ENCODE measurements at places on chromosomes 6 and 20.
A peak's percentile ranks its signal among the peaks of the same experiment; 100 is the strongest.

DNA sequence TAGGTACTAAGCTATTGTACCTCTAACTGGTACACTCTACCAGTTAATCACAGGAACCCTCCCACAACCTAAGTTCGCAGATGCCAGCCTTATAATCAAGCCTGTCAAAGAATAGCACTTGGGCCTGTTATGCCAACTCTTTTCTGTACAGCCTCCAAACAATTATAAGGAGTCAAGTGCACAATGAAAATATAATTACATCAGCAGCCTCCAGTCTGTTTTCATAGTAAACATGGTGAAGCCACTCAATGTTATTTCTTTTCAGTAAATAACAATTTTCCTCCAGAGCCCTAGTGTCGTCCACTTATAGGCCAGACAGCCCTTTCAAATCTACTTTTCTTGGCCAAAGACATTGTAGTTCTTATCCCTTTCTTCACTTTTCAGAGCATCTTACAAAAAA lies 82.7 kb upstream of the CARMIL1 start:
- no peaks in the 10 kb centered on the region for H3K27me3 ChIP-seq
- peaks cover 7% of the 10 kb centered on the region for H3K4me1 ChIP-seq
- H3K27ac ChIP-seq: no peak overlapping the region
- DNase-seq: no peak

DNA sequence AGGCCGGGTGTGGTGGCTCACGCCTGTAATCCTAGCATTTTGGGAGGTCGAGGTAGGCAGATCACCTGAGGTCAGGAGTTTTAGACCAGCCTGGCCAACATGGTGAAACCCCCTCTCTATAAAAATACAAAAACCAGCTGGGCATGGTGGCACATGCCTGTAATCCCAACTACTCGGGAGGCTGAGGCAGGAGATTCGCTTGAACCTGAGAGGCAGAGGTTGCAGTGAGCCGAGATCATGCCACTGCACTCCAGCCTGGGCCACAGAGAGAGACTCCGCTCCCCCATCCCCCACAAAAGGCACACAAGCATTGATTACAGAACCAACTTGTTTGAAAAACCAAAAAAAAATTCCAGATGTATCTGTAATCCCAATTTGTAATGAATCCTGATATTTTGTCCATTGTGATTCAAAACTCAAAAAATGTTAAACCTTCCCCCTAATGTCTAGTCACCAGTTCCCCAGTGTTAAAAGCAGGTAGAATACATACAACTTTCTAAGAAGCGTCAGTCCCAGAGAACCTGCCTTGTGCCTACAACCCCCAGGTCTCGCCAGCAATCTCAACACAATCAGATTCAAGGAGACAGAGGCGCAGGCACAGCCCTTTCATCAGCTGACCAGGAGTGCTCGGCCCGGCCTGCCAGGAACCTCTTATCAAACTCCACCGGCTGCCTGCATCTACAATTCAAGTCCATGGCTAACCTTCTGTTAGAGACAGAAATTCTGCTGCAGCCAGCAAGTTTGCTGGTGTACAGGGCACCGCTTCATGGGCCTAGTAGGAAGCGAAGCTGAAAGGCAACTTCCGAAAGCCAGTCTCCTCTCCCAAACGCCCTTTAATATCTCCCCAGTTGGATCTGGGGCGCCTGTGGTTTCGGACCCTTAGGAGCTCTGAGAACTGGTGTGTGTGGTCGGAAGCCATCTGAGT lies 2.1 kb downstream of the EZR start:
- H3K27ac ChIP-seq: peak overlapping the region; percentile 60
- peak; percentile 56 for DNase-seq
- H3K4me3 ChIP-seq: peak overlapping the region; percentile 79

- DNase-seq: no peak
- H3K4me1 ChIP-seq: peaks cover 14% of the 10 kb centered on the region
- H3K27ac ChIP-seq: no peak overlapping the region
Observed at GRCh38 chr6:36769183-36769675, 70.0 kb downstream of the CPNE5 start.

- DNase-seq: no peak
- peaks cover 19% of the 10 kb centered on the region for H3K4me1 ChIP-seq
- no peaks in the 10 kb centered on the region for H3K27me3 ChIP-seq
Observed at GRCh38 chr20:35297155-35297554, 4.9 kb upstream of the FAM83C start.

DNA sequence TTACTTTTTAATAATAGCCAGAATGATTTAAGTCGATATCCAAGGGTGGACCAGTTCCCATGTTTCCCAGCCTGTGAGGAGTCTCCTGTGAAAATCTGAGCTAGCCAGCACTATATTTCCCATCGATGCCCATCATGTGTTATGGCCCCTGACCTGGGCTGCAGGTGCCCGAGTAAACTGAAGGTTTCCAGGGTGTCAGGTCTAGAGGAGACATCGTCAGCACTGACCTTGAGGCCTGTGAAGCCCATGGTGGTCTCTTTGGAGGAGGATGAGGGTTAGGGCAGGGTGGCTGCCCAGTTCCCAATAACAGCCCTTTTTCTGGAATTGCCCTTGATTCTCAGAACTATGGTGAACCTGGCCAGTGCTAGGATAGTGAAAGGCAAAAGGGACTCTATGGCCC lies 63.0 kb upstream of the TOP1 start:
- DNase-seq: no peak
- no peaks in the 10 kb centered on the region for H3K36me3 ChIP-seq
- H3K4me1 ChIP-seq: no peaks in the 10 kb centered on the region
- H3K4me3 ChIP-seq: no peak overlapping the region
- no peak overlapping the region for H3K27ac ChIP-seq
- H3K27me3 ChIP-seq: no peaks in the 10 kb centered on the region

DNA sequence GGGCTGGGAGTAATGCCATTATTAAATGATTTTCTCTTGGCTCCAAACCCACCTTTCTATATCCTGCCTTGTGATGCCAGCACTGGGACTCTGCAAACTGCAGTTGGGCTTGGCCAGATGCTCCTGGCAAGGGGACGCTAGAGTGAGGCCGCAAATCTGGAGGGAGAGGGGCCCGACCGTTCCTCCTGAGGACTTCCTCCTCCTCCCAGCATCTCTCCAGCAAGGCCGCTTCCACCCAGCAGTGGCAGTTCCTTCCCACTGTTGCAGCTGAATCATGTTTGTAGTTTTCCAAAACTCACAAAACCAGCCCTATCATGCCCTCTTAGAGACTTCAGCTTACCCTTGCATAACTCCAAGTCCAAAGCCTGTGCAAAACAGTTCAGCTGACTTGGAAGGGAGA lies 244.4 kb downstream of the FOXA2 start:
- no peak for DNase-seq
- H3K4me3 ChIP-seq: no peak overlapping the region
- H3K27me3 ChIP-seq: peaks cover 39% of the 10 kb centered on the region
- H3K4me1 ChIP-seq: no peaks in the 10 kb centered on the region

GRCh38 chr6:33298773-33299236 lies at the start of gene RGL2:
Gene RGL2 (minus strand): TSS chr6:33298942. CDS start chr6:33298610, 332 bp downstream.
- H3K27me3 ChIP-seq: no peaks in the 10 kb centered on the region
- H3K4me3 ChIP-seq: peak within 1 kb of the TSS; percentile 89
- 0 out of 2 replicates have a peak, but pooled peaks cover 4% of the 10 kb centered on the region for H3K4me1 ChIP-seq
- peak within 1 kb of the TSS; percentile 99 for H3K27ac ChIP-seq
- peak; percentile 78 for DNase-seq
- peaks cover 17% of the 10 kb centered on the region for H3K36me3 ChIP-seq

DNA sequence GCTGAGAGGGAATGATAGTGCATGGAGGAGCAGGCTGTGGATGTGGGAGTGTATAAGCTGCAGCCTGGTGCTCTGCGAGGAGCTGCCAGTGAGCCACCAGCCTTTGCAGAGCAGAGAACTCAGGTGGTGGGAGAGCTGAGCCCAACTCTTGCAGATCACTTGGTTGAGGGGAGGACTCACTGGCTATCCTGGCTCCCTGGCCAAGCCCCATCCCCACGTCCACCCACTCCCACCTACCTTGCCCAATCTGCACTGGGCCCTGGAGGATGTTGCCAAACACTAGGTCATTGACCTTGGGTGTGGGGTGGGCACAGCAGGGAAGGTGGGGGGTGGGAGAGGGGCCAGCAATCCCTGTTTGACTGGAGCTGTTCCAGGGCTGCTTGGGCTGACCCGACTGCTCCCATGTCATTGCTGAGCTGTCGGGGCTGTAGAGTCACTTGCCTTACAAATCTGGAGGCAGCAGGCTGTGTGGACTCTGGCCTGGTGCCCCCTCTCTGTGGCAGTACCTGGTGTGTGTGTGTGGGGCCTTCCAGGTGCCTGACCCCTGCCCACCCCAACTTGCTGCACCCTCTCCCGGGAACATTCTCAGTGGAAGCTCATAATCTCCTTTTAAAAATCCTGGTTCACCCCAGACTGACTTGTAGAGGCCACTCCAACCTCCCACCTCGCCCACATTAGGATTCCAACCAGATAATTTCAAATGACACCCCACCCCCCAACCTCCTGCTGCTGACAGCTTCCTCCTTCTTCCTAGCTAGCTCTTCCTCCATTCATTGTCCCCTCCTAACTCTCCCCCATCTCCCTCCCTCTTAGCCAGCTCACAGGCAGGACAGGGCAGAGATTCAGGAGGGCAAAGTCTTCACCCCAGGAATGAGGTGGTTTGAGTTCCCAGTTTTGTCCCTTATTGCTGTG lies 162.3 kb downstream of the MRPL14 start:
- H3K27me3 ChIP-seq: no peaks in the 10 kb centered on the region
- H3K36me3 ChIP-seq: no peaks in the 10 kb centered on the region
- peaks cover 30% of the 10 kb centered on the region for H3K4me1 ChIP-seq
- H3K4me3 ChIP-seq: no peak overlapping the region
- DNase-seq: no peak

DNA sequence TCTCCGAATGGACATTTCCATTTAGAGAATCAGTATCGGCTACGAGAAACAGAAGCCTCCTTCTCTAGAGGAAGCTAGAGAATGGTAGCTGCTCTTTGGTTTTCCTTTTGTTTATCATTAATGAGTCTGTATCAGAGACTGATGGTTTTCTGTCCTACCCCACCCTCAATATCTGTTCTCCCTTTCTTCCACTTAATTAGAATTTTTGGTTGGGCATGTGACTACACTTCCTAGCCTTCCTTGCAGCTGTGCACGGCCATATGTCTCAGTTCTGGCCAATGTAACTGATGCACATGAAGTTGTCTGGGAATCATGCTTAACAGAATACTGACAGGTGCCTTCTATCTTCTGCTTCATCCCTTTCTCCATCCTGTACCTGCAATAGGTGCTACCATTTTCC lies 19.0 kb downstream of the RNF24 start:
- DNase-seq: no peak
- H3K27me3 ChIP-seq: no peaks in the 10 kb centered on the region
- H3K27ac ChIP-seq: no peak overlapping the region
- peaks cover 3% of the 10 kb centered on the region for H3K4me1 ChIP-seq
- H3K4me3 ChIP-seq: no peak overlapping the region

DNA sequence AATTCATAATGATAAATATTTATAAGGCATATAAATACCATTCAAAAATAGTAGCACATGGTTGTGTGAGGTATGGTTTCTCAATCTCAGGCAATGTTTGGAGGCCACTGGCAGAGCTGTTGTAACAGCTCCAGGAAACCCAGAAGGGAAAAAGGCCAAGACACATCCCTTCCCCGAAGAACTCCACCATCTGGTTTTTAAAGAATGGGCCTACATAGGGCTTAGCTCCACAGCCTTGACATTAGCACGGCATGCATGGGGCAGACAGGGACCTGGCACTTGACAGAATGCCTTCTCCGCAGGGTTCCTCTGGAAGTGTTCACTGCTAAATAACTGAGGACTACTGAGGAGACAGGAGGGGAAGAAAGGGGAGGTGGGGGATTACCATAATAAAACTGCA lies 16.1 kb upstream of the FOXO3 start:
- no peak overlapping the region for H3K27ac ChIP-seq
- H3K4me3 ChIP-seq: no peak overlapping the region
- H3K27me3 ChIP-seq: no peaks in the 10 kb centered on the region
- no peaks in the 10 kb centered on the region for H3K4me1 ChIP-seq
- no peak for DNase-seq
- no peaks in the 10 kb centered on the region for H3K36me3 ChIP-seq

DNA sequence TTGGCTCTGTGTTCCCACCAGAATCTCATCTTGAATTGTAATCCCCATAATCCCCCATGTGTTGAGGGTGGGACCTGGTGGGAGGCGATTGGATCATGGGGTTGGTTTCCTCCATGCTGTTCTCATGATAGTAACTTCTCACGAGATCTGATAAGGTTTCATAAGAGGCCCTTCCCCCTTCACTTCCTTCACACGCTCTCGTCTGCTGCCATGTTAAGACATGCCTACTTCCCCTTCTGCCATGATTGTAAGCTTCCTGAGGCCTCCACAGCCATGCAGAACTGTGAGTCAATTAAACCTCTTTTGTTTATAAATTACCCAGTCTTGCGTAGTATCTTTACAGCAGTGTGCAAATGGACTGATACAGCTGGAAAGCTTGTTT lies 90.0 kb downstream of the ELOVL5 start:
- DNase-seq: no peak
- H3K27ac ChIP-seq: no peak overlapping the region
- H3K36me3 ChIP-seq: peaks cover 30% of the 10 kb centered on the region
- no peak overlapping the region for H3K4me3 ChIP-seq
- no peaks in the 10 kb centered on the region for H3K4me1 ChIP-seq
- H3K27me3 ChIP-seq: no peaks in the 10 kb centered on the region

DNA sequence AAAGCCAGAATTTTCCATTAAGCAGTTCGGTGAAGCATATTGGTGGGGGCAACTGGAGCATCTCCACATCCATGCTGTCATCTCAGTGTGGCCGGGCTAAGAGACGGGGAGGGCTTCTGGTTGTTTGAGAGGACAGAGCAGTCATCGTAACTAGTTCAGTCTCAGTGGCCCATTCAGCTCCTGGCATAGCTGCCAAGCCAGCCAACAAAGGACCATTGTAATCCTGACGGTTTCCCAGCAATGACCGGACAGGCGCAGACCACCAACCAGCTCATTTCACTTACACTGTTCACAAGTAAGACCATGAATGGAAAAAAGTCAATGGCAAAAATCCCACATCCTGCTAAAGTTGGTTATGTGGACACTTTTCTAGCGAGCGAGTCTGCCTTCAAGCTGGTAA lies 14.9 kb upstream of the HDDC2 start:
- H3K4me1 ChIP-seq: no peaks in the 10 kb centered on the region
- peaks cover 20% of the 10 kb centered on the region for H3K27me3 ChIP-seq
- no peak for DNase-seq

DNA sequence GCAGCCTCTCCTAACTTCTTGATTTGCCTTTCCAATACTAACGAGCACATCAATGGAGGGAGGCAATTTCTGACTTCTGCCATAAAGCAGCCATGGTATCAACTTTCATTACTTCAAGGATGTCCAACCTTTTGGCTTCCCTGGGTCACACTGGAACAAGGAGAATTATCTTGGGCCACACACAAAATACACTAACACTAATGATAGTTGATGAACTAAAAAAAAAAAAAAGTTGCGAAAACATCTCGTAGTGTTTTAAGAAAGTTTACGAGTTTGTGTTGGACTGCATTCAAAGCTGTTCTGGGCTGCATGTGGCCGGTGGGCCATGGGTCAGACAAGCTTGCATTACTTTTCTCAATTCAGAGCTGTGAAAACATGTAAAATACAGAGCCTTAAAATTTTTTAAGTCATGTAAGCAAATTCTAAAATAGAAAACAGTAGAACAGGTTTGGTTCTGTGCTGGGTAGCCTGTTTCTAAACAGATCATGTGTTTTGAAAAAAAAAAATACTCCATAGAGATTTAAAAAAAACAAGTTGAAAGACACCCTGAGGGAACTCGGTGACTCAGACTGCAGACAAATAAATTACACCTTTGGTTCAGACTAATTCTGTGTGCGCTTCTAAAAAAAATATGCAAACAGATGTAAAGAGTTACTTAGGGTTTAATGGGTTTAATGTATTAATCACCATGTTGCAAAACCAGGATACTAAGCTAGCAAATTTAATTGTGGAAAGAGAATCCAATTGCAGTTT lies 43.6 kb upstream of the SLC22A23 start:
- no peak overlapping the region for H3K4me3 ChIP-seq
- no peaks in the 10 kb centered on the region for H3K4me1 ChIP-seq
- no peak for DNase-seq

All from SK-N-SH (cell line).